ENCODE measurements at places on chromosomes 5 and 9. TPM values are rescaled to one million over a fixed set of nuclear protein-coding genes. Genes with fewer than 3 reads are reported as not detected.
A peak's percentile ranks its signal among the peaks of the same experiment; 100 is the strongest.

HMMR gene
- 1.4 TPM for total RNA-seq

ALDOB gene
- total RNA-seq, result not detected

GPR151 gene
- not detected for total RNA-seq

ZDHHC11B gene
- 0.52 TPM for total RNA-seq

CARD6 gene
- 2.0 TPM for total RNA-seq

PCDHGA2 gene
- total RNA-seq, result 0.07 TPM

DNA sequence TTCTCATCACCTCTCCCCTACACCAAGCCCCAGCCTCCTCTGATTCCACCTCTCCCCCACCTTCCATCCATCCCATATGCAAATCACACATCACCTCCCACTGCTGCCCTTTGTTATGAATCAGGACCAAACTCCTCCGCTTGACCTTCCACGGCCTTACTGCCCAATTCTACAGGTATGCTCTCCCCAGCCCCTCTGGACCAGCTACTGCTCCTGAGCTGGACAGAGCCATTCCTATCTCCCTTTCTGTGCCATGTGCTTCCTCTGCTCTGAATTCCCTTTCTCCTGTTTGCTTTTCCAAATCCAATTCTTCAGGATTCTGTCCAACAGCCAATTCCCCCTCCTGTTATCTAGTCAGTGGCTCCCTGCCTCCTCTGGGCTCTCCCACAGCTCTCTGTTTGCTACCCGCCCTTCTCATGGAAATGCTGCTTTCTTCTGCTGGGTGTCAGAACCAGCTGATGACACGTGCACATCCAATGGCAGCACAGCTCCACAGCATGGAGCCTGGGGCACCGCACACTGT is 8.3 kb downstream of the FABP6 start:
- DNase-seq, result no peak

DNA sequence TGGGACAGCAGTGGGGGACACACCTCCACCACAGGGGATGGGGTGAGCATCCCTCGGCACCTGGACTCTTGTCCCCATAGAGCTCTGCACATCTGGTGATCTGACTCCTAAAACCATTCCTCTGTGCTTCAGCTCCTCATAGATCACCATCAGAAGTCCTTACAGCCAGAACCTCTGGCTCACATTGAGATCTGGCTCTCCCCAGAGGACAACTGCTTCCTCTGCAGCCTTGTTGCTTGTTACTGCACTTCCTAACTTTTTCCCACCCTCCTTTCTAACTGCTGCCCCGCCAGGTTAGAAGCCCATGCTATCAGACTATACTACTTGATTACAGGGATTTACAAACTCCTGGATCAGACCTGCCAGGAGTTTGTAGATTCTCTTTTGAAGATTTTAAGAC is 64.5 kb downstream of the ARSB start:
- DNase-seq, result peak; percentile 26

DNA sequence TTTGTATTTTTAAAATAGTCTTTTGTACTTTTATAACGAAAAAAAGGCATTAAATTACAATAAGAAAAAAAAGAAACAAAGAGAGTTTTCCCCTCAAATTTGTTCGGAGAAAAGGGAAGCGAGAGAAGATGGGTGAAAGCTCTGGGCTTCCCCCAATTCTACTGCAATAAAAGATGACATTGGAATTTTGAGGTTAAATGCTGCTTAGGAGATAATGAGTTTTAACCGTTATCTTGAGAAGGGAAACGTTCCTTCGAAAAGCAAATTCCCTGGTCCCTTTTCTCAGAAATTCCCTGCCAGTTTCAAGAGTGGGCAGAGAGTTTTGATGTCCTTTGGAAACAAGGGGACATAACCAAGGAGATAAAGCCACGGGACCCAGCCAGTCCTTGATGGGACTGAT is 18.4 kb upstream of the ERGIC1 start:
- DNase-seq, result no peak

DNA sequence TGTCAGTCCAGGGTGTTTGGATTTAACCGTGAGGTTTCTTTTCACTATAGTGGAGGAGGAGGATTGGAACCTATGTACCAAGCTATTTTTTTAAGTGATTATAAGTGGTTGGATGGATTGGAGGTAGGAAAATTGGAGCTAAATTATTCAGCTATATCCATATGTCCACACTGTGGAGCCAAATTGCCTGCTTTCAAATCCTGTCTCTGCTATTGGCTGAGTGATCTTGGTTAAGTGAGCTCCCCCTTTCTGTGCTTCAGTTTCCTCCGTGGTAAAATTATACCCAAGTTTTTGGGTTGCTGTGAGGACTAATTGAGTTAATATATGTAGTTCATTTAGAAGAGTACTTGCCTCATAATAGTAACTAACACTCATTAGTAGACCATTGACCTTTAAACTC is 2.5 kb downstream of the CENPP start:
- DNase-seq, result no peak

- DNase-seq, result peak; percentile 82
These were observed 4.8 kb downstream of the GM2A start for GRCh38 chr5:151257731-151258181.

DNA sequence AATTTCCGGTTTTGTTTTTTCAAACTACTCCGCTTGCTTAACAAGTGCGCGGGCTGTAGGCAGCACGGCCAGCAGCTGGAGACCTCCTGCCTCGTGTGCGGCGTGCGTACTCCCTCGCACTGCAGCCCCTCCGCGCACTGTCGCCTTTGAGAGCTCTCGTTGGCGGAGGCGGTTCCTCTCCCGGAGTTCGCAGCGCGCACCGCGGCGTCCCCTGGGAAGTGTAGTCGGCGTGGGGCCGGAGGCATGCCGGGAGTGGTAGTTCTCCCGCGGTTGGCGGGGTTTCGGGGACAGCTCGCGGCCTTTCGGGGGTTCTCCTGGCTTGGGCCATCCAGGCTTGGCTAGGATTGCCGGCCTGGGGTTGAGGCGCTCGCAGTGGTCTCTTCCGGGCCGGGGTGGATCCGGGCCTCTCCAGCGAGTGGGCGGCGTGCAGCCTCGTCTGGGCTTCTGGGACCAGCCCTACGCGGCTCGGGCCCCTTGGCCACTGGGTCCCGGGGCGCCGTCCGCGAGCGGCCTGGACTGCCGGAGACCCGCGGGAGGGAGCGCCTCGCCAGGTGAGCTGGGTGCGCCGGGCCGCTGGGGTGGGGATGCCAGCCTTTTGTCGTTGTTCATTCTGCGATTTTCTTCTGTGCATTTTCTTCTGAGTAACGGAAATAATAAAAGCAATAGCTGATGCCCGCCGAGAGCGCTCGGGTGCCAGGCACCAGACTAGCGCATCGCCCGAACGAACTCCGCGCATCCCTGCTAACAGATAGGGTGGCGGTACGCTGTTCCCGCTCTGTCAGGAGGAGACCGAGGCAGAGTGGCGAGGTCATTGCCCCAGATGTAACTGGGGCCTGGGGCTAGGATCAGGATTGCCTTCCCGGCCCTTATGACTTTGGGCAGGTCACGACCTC is at the start of gene ZNF354C:
Gene ZNF354C, plus strand, starts transcription at position 258 of the 893 bp plus-strand sequence. CDS start 1,696 bp downstream, outside the sequence.
- DNase-seq, result peak; percentile 87

DNA sequence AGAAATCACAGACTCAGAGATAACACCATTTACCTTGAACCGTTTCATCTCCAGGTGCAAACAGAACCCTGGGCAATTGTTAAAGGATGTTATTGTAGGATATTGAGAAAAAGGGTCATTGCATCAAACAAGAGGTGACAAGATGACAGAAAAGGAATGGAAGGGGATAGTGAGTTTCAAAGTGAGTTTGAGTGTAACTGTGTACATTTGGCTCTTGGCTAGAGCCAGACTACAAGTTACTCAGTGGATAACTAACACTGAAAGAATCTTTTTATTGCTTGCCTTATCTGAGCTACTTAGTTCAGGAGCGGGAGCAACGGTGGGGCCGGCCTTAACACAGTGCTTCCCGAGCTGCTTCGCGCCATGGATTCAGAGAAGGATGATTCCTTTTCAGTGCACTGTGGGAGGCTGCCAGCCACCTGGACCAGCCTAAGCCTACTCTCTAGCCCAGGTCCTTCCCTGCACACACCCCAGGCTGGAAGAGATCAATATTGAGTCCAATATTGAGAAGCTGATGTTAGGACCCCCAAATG is 193.4 kb downstream of the ATPSCKMT start:
- no peak for DNase-seq

GRCh38 chr5:175052351-175052750 is 328.0 kb downstream of the MSX2 start:
- no peak for DNase-seq

DNA sequence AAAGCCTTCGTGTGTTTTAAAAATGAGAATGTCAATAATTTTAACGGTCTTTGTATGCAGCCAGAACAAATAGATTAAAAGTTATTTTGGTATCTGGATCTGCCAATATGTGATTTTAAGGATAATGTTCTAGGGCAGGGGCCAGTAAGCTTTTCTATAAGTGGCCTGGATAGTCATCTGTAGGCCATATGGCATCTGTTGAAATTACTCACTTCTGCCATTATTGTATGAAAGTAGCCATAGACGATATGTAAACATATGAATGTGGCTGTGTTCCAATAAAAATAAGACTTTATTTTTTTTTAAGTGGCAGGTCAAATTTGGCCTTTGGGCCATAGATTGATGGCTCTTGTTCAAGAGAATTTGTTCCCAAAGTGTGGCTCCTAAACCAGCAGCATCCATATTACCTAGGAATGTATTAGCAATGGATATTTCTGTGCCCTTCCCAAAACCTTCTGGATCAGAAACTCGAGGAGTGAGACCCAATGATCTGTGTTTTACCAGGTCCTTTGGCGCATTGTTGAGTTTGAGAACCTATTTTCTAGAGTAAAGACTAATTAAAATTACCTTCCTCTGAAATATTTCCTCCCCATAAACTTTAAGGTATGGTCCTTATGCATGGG is 55.9 kb downstream of the C6 start:
- no peak for DNase-seq

GRCh38 chr9:71303351-71303750 is 181.9 kb upstream of the TRPM3 start:
- DNase-seq, result no peak

DNA sequence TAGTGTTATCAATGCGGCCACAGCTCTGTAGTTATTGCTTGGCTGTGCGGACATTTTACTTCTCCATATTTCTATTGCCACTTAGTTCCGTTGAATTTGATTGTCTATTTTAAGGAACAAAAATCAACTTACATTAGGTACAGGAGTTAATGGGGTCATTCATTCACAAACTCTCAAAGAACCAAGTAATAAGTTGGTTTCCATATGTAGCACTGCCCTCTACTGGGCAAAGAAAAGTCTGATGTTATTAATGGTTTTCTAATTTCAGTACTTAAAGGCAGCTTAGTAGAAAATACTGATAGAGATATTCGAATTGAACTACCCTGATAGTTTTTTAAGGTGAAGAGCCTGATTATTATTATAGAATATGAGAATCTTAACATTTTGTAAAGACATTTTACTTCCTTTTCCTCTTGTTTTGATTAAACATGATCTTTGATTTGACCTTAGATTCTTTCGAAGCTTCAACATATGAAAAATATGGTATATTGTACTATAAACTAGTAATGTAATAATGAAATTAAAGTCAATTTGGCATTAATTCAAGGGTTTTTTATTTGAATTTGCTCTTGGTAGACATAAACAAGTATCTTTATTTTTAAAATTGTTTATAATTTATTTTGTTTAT is 119.5 kb upstream of the CTNND2 start:
- DNase-seq, result peak; percentile 10

GRCh38 chr9:130672466-130672865 is 8.1 kb downstream of the PRDM12 start:
- DNase-seq, result no peak

GRCh38 chr5:6492934-6493333 is 44.3 kb downstream of the UBE2QL1 start:
- no peak for DNase-seq

All from B cell (primary cell).